ENCODE measurements at places on chromosomes 2 and 18.

DNA sequence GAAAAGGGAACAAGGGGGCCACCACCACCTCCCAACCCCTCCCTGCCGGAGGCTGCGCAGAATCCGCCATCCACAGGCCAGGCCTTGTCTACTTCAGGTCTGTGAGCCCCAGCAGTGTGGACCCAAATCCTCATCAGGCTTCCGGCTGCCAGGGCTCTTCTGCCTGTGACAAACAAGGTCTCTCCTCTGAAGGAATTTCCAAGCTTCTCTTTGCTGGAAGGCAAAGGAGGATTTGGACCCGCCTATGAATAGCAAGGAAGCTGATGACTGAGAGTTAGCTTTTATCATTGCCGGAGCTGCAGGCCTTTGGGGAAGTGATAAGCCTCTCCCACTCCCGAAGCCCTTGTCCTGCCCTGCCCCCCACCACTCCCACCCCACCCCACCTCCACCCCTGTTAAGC, 93.7 kb upstream of the SH3BP4 start:
- DNase-seq: no peak

DNA sequence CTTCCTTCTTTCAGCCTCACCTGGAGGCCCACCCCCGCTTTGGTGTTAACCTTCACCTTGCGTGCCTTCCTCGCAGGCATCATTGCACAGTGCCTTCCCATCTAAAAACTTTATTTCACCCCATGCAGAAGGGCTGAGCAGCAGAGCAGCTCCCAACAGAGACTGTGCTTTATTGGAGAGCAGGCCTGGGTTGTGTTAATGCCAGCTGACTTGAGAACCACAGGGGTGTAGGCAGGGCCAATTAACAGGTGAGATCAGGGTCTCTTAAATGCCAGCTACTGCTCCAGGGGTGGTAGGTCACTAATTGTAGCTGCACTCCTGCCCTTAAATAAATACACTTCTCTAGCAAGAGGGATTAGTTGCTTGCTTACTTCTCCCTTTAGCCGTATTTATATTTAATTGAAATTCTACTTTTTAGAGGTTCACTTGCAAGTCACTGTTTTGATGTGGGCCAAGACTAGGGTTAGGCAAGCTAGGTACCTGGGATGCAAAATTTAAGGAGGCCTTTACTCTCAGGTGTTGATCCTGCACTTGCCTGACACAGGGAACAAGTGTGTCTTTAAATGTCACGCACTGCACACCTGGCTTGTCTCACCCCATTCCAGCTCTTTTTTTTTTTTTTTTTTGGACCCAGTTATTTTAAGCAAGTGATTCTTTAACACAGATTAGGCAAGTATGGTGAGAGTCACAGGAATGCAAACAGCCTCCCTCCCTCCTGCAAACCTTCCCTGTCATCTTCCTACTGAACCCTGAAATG, 54.5 kb downstream of the LYPD1 start:
- DNase-seq: no peak

- no peak for DNase-seq
Measured at GRCh38 chr2:112718863-112719370, 1.9 kb upstream of the NT5DC4 start.

DNA sequence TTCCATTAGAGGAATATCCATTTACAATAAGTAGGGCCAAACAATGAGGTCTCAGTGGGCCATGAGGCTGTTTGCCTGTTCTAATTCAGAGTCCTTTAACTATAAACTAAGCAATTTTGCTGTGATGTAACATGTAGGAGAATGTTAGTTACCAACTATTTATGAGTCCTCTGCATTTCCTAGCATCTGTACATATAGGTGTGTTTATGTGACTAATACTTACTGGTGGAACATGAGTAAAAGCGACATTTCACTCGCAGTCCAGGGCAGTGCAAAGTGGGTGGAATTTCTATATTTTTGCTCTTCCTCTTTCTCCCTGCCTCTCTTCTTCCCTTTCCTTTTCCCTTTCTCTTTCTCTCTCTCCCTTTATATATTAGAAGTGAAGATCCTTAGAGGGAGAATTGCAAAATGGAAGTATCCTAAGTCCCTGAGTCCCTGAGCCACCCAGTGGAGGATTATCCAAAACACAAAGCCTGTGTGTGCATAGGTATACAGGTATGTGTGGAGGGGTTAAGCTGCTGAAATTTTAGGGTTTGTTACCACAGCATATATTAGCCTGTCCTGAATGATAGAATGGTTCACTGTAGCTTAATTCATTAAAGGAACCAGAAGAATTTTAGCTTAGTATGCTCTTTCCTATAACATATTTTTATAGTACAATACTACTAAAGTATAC, 487.0 kb upstream of the FANCL start:
- DNase-seq: no peak

- DNase-seq: no peak
Measured at GRCh38 chr2:117703858-117704257, 110.6 kb upstream of the DDX18 start.

DNA sequence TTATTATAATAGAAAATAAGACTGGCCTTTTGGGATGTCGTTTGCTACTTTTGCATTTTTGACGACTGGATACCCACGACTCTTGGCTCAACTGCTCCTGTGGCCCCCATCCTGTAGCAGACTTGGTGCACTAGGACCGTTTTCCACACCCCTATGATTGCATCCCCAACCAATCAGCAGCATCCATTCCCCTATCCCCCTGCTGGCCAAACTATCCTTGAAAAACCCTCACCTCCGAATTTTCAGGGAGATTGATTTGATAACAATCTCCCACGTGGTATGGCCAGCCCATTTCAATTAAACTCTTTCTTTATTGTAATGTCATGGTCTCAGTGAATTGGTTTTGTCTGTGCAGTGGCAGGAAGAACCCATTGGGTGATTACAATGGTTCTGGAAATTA, 37.9 kb upstream of the TTR start:
- no peak for DNase-seq

DNA sequence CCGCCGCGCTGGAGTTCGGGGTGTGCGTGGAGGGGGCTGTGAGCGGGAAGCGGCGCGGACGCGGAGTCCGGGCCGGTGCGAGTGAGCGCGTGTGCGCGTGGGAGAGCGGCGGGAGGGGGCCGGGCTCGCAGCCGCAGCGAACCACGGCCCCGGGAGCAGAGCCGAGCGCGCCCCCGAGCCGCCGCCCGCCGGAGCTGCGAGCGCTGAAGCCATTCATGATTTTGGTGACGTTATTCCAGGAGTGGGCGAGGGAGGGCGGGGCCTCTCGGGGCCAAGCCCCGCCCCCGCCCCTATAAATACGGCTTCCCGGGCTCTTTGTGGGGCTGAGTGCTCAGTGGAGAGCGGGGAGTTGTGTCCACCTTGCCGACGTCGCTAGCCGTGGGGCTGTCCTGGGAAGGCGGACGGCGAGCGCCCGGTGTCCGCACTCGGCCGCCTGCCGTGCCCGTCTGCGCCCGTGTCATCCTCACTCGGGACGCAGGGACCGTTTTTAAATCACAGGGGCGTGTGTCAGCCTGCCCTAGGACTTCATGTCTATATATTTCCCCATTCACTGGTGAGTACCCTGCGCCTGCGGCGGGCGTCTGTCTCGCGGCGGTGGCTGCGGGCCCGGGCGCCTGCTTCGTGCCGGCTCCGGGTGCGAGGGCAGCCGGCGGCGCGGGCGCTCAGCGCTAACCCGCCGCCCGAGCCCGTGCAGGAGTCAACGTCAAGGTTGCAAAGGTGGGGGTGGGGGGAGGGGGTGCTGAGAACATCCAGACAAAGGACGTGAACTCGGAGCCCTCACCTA, at the start of gene LBH:
Gene LBH (plus strand): TSS at position 323 of the 784 bp plus-strand sequence. CDS start 205 bp downstream, at position 528.
- peak; percentile 93 for DNase-seq

- no peak for DNase-seq
Measured at GRCh38 chr2:15653806-15654726, 62.4 kb downstream of the DDX1 start.

DNA sequence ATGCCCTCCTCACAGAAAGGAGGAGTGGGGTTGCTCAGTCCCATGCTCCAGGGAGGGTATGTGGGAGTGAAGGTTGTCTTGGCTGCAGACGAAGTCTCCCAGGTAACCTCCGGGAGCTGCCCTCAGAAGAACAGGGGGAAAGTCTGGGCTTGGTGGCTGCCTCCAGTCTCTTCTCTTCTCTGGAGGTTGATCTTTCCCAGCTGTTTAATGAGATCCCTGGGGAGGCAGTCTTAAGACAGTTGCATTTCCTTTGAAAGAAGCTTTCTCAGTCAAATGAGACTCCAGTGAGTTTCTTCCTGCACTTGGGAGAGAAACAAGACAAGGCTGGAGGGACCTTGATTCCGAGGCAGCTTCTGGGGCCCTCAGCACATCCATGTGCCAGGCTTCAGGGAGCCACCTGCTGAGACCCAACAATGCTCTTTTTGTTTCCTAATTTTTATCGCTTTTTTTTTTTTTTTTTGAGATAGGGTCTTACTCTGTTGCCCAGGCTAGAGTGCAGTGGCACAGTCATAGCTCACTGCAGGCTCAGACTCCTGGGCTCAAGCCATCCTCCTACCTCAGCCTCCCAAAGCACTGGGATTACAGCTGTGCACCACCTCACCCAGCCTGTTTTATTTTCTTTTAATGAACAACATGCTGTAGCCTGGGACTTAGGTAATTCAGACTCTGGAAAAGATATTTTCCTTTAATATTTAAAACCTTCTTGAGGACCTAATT, 71.7 kb upstream of the TPO start:
- no peak for DNase-seq

DNA sequence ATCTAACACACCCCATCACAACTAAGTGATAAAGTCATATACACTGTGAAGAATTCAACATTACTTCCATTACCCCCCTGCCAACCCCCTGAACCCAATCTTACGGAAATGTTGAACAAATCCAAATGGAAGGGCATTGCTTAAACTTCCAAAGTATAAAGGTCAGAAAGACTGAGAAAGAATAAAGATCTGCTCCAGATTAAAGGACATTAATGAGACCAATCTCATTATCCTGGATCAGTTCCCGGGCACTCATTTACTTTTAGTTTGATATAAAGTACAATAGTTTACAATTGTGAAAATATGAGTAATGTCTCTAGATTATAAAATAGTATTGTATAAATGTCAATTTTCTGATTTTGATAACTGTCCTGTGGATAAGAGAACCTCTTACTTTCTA, 229.4 kb downstream of the PID1 start:
- no peak for DNase-seq

DNA sequence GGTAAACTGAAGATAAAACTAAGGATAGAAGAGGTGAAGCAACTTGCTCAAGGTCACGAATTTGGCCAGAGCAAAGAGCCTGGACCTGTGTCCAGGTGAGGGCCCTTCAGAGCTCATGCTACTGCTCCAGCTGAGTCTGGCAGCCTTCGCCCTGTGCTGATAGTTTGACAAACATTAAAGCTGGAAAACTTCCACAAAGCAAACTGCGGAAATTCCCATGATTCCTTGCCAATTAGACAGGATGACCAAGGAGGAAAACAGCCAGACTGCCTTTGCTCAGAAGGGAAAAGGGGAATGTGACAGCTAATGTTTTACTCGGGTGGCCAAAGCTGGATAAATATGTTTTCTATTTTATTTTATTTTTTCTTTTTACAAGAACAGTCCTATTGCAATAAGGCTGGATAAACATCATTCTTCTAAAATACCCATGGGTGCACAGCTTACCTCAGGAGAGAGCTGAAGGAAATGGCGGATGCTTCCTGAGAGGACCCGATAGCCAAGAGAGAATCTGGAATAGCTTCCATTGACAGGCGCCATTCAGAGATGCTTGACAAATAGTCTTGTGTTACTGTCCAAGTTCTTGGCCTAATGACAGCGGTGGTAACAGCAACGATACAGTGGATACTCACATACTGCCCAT, 5.3 kb upstream of the CTAGE1 start:
- DNase-seq: no peak

- DNase-seq: no peak
Measured at GRCh38 chr2:99880148-99880963, 262.0 kb downstream of the AFF3 start.

DNA sequence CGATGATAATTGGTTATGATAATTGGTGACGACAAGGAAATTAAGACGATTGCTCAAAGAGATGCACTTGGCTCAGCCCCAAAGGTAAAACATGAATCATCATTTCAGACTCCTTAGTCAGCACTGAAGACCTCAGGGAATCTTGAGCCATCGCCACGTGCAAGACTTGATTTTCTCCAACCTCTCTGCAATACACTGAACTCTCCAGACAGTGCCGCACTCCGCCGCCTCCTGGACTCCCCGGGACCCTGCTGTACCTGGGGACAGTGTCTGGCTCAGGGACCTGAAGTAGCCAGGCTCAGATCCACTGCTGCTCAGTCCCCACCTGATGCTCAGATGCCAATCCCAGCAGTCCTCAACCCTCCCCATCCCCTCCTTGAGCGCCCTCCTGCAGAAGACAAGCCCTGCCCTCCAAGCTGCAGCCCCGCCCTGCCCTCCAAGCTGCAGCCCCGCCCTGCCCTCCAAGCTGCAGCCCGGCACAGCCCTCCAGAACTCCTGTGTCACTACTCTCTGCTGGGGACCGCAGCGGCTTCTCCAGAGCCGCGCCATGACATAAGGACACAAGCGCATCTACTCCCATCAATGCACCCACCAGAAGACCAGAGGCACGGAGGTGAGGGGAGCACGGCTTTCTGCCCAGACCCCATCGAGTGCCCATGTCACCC, 1.1 kb downstream of the TMEM18 start:
- DNase-seq: no peak

All from GM06990 (cell line).